Stimulated activated CD8-positive, alpha-beta memory T cell treated with anti-CD3 and anti-CD28 coated beads, Interleukin-4, amount 100 ng/mL, for 48 hours (primary cell): ENCODE measurements at places on chromosomes 13 and 19.

DNA sequence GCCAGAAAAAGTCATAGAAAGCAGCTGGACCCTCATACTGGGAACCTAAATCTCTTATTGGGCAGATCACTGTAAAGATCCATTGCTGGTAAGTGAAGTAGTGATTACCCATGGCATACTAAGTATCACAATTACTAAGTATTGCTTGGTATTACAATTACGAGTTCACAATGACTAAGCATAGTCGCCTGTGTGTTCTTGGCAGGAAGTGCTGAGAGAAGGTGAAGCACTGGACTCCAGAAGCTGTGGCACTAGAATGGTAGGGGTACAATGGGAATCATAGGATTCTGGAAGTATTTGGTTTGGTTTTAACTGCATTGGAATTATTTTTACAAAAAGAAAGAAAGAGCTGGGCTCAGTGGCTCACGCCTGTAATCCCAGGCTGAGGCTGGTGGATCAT, 20.3 kb downstream of the LGALS16 start:
- no peak for DNase-seq

- no peak for DNase-seq
Observed at GRCh38 chr19:51142119-51142518, at the start of gene SIGLEC7. Gene SIGLEC7, plus strand, starts transcription at chr19:51142301. Its CDS starts 69 bp downstream, at chr19:51142370.

- no peak for DNase-seq
Observed at GRCh38 chr13:71611292-71611691, 255.7 kb downstream of the DACH1 start.

DNA sequence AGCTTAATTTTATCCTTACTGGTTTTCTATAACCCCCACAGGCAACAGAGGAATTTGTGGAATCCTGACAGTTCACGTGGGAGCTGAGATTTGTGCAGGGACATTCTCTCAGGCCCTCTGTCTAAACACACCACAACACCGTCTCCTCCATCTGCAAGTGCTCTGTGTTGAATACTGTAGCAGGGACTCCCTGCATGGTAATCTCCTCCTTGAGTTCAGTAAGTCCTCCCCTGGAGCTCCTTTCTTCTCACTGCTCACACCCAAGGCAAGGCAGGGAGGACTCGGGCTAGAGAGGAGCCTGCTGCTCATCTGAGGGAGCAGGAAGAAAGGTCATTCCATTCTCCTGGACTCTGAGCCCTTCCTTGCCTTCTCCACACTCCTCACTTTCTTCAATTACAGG, 348.2 kb downstream of the KCTD12 start:
- no peak for DNase-seq

- no peak for DNase-seq
Observed at GRCh38 chr19:40177286-40178070, 13.7 kb upstream of the MAP3K10 start.
